ENCODE measurements at places on chromosomes 7 and 10.

DNA sequence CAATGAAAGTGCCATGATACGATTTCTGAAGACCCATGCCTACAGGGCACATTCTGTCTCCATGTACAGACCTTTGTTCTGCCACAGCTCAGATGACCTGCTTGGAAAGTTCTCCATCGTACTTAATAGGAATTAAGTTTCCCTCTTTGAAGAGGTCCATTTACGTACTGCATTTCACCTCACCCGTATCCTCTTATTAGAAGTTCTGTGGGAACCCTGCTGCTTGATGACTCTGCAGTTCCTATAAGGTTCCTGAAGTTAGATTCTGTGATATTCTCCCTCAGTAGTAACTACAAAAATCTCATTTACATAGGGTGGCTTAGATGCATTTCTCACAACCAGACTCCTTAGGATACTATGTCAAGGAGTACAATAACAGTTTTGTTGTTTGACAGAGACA is 50.9 kb downstream of the MINDY3 start:
- DNase-seq = no peak

GRCh38 chr7:119438315-119438714 is 834.7 kb upstream of the KCND2 start:
- DNase-seq = no peak

- DNase-seq = no peak
Measured at GRCh38 chr7:138491612-138492386, 31.7 kb downstream of the TRIM24 start.

DNA sequence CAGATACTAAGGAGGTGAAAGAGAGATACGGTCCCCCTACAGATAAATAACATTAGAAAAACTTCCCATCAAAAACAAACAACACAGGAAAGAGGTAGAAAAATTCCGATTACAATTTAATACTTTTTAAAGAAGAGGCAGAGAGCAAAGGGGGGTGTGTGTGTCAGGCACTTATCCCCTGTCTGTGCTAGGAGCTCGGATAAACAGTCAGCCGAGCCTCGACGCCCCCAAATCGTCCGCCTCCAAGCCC is 3.6 kb downstream of the PAX2 start:
- DNase-seq = no peak

- DNase-seq = no peak
Measured at GRCh38 chr10:103917302-103918052, 507 bp downstream of the STN1 start.

- no peak for DNase-seq
Measured at GRCh38 chr7:50676079-50676478, 106.6 kb downstream of the GRB10 start.

Data from CD8-positive, alpha-beta T cell (primary cell).